ENCODE measurements at places on chromosomes 6 and 20. TPM values are rescaled to one million over a fixed set of nuclear protein-coding genes. Genes with fewer than 3 reads are reported as not detected.

Gene KIF6
- polyA plus RNA-seq: 0.13 TPM

DNA sequence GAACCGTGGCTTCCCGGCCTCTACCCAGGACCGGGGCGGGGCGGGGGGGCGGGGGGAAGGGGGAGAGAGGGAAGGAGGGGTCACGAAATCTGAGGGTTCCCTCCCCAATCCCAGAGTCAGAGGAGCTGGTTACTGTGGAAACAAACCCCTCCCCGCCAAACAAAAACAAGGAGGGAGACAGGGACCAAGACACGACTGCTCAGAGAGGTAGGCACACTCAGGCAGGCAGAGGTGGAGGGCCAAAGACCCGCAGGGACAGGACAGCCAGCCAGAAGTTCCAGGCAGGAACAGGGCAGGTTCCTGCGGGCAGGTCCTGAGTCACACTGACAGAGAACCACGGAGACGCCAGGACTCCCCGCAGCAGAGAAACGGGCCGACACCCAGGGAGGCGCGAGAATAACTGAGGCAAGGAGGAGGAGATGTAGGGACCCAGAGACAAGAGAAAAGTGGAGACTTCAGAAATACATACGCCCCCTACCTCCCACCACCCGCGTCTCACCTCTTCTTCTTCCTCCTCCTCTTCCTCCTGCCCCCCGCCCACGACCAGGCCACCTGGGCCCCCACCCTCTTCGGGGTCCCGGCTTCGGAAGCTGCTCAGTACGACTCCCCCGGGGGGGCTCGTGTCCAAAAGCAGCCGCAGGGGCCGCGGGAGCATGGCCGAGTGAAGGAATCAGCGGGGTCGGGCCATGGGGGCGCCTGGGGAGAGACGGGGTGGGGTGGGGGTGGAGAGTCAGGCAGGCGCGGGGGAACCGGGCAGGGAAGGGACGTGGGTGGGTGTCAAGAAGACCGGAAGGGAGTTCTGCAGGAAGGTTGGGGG, 578 bp downstream of the RGL2 start:
- H3K4me1 ChIP-seq: 0 out of 2 replicates have a peak, but pooled peaks cover 4% of the 10 kb centered on the region
- peak overlapping the region; percentile 99 for H3K27ac ChIP-seq
- peaks cover 26% of the 10 kb centered on the region for H3K36me3 ChIP-seq
- peak; percentile 83 for DNase-seq

DNA sequence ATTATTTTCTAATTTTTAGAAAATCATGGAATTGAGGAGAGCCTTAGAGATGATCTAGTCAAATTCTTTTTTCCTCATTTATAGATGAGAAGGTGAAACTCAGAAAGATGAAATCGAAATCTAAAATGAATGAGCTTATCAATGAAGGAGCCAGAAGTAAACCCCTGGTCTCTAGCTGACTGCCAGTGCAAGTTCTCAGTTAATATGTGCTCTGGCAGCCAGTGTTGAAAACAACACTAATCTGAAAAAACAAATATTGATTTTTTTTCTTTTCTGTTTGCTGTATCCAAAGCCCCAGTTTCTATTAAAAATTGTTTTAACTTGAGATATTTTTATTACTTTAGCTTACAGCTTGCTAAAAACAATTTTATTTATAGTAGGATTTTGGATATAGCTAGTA, 21.5 kb upstream of the PBOV1 start:
- H3K4me3 ChIP-seq: no peak overlapping the region
- DNase-seq: no peak
- H3K36me3 ChIP-seq: no peaks in the 10 kb centered on the region

- no peak overlapping the region for H3K27ac ChIP-seq
- DNase-seq: no peak
- H3K4me1 ChIP-seq: peaks cover 8% of the 10 kb centered on the region
These were observed 14.8 kb downstream of the RALY start for GRCh38 chr20:34008477-34008876.

DNA sequence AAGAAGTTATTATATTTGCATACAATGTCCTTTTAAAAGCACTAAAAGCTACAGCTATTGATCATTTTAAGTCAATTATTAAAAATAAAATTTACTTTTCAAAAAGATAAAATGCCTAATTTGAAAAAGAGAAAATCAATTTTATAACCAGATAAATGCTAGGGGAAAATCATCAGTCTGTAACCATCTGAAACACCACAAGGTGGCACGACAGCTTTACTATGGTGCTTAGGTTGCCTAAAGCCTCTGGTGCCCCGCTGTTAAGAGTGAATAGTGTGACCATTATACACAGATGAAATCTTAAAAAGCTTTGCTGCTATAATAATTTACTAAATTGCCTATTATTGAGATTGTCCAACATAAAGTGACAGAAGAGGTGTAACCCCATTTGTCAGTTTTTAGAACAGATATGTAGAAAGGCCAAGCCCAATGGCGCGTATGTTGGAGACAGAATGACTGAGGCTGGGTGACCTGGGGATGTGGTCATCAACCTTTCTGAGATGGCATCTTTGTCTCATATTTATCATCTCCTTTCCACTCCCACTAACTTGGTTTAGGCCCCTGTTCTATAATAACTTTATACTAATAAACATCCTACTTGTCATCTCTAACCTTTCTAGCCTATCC, 100.8 kb downstream of the MOXD1 start:
- H3K4me3 ChIP-seq: no peak overlapping the region
- H3K4me1 ChIP-seq: no peaks in the 10 kb centered on the region
- peak; percentile 14 for DNase-seq
- H3K27me3 ChIP-seq: no peaks in the 10 kb centered on the region

DNA sequence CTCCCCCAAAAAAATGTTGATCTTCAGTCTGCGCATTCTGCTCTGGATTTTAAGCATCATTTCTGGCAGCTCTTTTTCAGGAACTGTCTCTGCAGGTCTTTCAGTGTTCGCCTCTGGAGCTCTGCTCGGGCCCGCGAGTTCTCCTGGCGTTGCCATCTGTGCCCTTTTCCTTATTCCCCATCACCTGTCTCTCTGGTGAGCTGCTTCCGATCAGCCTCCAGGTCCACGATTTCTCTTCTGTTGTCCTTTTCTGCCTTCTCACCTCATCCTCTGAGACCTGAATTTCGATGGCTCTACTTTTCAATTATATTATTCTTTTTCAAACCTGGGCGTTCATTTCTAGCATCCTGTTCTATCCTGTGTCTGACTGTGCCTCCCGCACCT, 590 bp upstream of the MAP1LC3A start:
- H3K4me3 ChIP-seq: peak overlapping the region; percentile 77
- peak; percentile 44 for DNase-seq
- H3K36me3 ChIP-seq: no peaks in the 10 kb centered on the region
- H3K4me1 ChIP-seq: no peaks in the 10 kb centered on the region

DNA sequence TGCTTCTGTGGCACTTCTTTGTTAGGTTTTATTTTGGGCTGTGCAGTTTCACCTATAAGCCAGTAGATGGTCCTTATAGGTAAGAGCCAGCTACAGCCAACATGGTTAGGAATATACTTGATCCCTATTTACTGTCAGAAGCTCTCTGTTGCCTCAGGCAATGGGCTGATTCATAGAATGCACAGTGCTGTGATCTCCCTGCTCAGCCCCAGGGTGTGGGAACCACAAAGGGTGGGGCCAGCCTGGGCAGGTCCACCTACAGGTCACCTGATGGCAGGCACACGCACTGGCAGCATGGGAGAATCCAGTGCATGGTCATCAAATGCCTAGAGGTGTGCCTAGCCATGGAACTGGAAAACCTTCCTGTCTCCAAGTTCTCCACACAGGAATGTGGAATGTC, 191.9 kb downstream of the MOXD1 start:
- H3K36me3 ChIP-seq: no peaks in the 10 kb centered on the region
- no peak for DNase-seq
- H3K27ac ChIP-seq: no peak overlapping the region
- no peaks in the 10 kb centered on the region for H3K27me3 ChIP-seq
- H3K4me3 ChIP-seq: no peak overlapping the region

DNA sequence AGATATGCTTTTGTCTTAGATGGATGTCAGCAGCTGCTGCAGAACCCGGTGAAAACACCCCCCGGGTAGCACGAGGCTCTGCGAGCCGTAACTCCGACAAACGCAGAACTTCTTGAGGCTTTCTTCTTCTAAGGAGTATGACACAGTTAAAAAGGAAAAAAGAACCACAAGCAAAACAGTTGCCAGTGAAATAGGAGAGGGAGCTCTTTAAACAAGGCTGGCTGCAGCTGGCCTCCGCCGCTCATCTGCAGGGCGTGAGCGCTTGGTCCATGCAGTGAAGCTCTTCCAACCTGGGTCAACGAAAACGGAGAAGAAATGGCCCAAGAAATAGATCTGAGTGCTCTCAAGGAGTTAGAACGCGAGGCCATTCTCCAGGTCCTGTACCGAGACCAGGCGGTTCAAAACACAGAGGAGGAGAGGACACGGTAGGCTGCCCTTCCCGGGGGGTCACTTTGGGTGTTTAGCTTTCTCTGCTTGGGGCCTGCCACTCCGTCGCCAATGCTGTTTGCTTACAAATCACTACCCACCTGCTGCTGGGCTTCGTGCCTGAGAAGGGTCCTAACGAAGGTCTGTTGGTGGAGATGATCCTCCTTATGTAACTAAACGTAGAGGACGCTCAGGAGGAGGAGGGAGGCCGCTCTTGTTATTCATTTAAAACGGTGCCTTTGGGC, 13.2 kb downstream of the SYTL3 start:
- H3K4me3 ChIP-seq: no peak overlapping the region
- no peak overlapping the region for H3K27ac ChIP-seq
- no peaks in the 10 kb centered on the region for H3K36me3 ChIP-seq
- H3K27me3 ChIP-seq: no peaks in the 10 kb centered on the region
- DNase-seq: no peak
- H3K4me1 ChIP-seq: no peaks in the 10 kb centered on the region

DNA sequence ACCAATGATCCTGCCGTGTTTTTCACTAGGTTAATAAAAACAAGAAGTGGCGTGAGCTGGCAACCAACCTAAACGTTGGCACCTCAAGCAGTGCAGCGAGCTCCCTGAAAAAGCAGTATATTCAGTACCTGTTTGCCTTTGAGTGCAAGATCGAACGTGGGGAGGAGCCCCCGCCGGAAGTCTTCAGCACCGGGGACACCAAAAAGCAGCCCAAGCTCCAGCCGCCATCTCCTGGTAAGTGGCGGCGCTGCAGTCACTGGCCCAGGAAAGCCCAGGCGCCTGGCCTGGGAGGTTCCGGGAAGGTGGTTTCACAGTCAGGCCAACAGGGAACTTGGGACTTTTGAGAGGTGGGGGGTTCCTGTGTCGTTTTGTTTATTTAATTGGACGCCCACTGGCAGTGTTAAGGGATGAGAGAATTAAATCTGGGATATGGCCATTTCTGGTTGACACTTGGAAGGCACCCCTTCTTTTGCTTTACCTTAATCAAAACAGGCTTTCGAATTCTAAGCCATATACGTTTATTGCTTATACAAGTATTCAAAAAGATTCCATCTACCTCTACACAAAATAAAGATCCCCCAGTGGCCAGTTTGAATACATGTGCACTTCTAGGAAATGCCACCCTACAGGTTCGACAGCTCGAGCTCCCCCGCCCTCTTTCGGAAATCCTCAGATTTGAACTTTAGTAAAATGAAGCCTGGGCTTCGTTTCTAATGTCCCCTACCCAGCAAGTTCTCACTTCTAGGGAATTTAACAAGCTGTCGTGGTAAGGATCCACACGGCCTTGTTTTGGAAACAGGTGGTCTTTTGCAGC, 138.9 kb downstream of the TMEM242 start:
- DNase-seq: peak; percentile 84
- H3K36me3 ChIP-seq: peaks cover 18% of the 10 kb centered on the region
- no peaks in the 10 kb centered on the region for H3K27me3 ChIP-seq
- no peak overlapping the region for H3K4me3 ChIP-seq
- H3K4me1 ChIP-seq: no peaks in the 10 kb centered on the region

Gene FOXF2
- polyA plus RNA-seq: not detected

Gene RSPH4A
- polyA plus RNA-seq: 0.30 TPM

Gene HLA-DMB
- polyA plus RNA-seq: not detected

Gene FBXO5
- polyA plus RNA-seq: 10.6 TPM

DNA sequence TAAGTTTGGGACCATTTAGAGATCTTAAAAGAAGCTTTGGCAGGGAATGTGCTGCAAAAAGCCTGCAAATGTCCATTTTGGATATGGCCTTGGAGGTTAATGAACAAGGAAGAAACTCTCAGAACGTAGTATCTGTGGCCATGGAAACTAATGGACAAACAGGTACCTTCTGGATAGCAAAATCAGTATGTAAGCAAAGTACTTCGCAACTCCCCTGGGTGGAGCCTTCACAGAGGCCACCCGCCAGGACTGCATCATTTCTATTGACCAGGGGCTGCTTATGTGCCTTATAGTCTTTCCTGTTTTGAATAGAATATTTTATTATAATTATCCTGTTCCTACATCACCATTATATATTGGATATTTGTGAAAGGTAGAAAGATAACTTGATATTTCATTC, 510.8 kb upstream of the SYNCRIP start:
- no peak overlapping the region for H3K4me3 ChIP-seq
- H3K36me3 ChIP-seq: no peaks in the 10 kb centered on the region
- no peak for DNase-seq
- no peaks in the 10 kb centered on the region for H3K4me1 ChIP-seq
- H3K27me3 ChIP-seq: no peaks in the 10 kb centered on the region
- no peak overlapping the region for H3K27ac ChIP-seq

DNA sequence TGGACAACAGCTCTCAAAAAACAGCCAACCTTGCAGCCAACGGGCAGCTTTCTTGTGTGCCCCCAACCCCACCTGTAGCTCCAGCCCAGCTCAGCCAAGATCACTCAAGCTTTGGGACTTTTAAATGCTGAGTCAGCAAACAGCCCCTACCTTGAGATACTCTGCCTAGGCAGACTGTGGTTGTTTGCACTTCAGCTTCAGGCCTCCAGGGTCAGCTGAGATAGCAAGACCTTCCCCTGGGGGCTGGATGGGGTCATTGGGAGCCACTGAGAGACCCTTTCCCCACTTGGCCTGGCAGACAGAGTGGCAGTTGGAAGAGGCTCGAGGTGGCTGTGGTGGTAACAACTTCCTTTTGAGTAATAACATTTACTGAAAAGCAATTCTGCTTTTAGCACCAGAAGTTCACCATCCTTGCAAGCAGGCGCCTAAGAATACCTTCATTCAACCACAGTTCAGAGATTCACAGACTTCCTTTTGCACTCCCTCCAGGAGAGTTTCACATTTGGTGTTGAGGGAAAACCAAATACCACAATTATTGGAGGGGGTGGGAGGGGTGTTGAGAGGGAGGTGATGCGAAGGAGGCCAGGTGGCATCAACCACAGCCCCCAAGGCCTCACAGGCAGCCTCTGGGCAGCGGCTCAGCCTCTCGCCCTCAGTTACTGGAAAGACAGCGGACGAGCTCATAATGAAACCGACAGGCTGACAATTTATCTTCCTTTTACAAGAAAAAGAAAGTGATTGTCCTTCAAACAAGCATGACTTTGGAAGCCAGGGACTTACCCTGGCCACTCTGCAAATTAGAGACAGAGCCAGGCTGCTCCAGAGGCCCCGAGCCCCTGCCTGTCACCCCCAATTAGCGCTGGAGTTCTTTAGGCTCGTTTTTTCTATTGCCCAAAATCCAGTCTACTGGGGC, 148.1 kb downstream of the CEBPB start:
- H3K4me3 ChIP-seq: no peak overlapping the region

- no peaks in the 10 kb centered on the region for H3K27me3 ChIP-seq
- H3K36me3 ChIP-seq: no peaks in the 10 kb centered on the region
- no peak for DNase-seq
- no peak overlapping the region for H3K27ac ChIP-seq
- peaks cover 11% of the 10 kb centered on the region for H3K4me1 ChIP-seq
- no peak overlapping the region for H3K4me3 ChIP-seq
These were observed 2.2 kb upstream of the DEK start for GRCh38 chr6:18266523-18266912.

Gene WFDC10B
- not detected for polyA plus RNA-seq

- H3K36me3 ChIP-seq: peaks cover 10% of the 10 kb centered on the region
- H3K27me3 ChIP-seq: no peaks in the 10 kb centered on the region
- H3K4me3 ChIP-seq: no peak overlapping the region
- no peaks in the 10 kb centered on the region for H3K4me1 ChIP-seq
- H3K27ac ChIP-seq: no peak overlapping the region
These were observed 34.7 kb downstream of the MAN1A1 start for GRCh38 chr6:119314885-119315272.

Gene DEFB128
- polyA plus RNA-seq: not detected

Gene TPMT
- polyA plus RNA-seq: 8.1 TPM

Gene ETV7
- 0.31 TPM for polyA plus RNA-seq

Measured in SK-N-SH (cell line).